Left colon (tissue), 2 donors: ENCODE measurements at places on chromosomes 1 and 21. TPM values are rescaled to one million over a fixed set of nuclear protein-coding genes. Genes with fewer than 3 reads are reported as not detected.

DNA sequence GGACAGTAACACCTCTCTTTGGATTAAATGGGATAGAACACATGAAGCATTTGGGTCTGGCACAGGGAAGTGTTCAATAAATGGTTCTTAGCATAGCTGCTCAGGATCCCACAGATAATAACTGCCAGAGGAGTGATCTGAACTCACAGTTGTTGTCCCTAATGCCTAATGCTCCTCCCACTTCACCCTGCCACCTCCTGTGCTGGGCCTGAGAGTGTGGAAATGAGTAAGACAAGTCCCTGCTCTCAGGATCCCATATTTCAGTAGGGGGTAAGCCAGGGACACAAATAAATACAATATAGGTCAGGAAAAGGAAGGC lies 19.9 kb upstream of the FOXO6 start:
- DNase-seq: no peak

- no peak for DNase-seq
Observed at GRCh38 chr1:79380078-79380477, 373.5 kb upstream of the ADGRL4 start.

RAB42 gene
- 4.7 TPM for total RNA-seq

GSTM5 gene
- 0.73 TPM for total RNA-seq

DNA sequence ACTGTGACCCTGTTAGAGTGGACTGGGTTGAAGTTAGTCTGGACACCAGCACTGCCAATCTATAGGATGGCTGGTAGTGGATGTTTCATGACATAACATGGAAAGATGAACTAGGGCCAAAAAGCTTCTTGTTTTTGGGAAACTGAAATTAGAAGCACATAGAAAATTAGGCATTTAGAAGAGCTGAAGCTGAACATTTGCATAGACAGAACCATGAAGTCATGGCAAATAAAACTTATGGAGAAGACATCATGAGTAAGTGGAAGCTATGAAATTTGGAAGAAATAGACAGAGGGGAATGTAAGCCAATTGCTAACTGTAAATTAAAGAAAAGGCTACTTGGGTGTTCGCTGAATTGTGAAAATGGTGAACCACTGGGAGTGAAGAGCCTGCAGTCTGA lies 2.7 kb upstream of the S100A11 start:
- DNase-seq: no peak

DNA sequence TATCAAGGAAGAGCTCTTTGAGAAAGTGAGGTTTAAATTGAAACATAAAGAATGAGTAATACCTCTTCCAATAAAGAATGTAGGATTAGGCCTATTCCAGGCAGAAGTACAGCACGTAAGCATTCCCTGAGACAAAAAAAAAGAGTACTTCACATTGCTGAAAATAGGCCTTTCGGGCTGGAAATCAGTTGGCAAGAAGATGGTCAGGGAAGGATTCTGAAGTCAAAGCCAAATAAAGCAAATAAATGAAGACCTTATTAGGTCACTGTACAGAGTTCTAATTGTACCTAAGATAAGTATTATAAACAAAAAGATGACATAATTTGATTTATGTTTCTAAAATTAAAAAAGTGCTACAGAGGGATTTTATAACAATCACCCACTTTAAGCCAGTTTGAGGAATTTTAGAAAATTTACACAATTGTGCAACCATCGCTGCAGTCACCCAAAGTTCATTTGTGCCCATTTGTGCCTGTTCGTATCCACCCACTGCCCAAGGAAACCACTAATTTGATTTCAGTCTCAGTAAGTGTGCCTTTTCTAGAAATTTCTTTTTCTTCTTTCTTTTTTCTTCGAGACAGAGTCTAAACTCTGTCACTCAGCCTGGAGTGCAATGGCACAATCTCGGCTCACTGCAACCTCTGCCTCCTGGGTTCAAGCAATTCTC lies 58.6 kb downstream of the FMO4 start:
- DNase-seq: no peak

DNA sequence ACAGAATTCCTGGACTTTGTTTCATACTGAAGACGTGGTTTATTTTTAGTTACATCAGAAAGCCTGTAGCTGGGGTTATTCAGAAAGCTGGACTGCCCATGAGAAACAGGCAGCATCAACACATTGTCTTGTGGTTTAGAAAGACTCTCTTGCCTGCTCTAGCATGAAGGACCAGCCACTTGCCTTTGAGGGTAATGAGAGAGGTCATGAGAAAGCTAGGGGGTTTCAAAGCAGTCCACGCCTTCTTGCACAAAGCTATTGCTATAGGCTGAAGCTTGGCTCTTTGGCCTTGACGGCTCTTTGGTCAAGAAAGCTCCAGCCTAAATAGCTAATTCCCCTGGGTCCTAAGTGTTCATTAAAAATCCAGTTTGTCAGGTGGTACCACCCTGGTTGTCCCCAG lies 208.1 kb downstream of the PRDM2 start:
- DNase-seq: no peak

DNA sequence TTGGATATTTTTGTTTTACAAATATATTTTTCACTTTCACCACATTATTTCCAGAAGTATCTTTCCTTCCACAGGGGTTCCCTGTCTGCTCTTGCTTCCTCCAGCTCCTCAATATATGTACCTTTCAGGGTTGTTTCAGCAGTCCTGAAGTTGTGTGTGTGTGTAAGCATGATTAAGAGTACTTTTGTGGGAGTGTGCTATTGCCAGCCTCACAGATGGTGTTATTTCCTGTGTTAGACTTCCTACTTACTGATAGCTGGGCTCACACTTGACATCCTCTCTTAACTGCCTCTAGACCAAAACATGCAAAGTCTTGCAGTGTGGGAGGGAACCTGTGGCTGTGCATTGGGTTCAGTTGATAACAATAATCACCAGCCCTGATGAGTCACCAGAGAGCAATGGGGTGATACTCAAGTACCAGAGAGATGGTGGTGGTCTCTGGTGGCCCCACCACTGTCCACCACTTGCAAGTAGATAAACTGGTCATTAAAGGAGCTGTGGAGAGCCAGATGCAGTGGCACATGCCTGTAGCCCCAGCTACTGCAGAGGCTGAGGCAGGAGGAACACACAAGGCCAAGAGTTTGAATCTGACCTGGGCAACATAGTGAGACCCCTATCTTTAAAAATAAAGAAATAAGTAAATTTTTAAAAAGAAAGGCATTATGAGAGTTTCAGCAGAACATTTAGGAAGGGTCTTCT lies 126.7 kb downstream of the NR5A2 start:
- peak; percentile 9 for DNase-seq

DNA sequence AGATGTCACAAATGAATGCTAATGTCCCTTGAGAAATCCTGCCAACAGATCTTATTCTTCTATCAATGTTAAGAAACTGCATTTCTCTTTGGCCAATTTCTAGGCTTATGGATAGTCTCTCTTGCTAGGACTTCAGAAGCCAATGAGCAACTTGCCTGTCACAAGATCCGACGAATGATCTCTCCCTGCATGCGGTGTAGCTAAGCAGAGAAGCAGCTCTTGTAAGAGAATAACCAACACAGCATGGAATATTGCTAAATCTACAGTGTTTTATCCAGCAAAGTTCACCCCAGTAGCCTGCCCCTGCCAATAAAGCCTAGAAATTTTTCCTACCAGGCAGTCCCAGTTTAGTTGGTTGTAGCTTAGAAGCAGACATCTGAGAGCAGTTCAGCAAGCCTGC lies 2.1 kb upstream of the SLC44A5 start:
- no peak for DNase-seq

DCST2 gene
- 3.6 TPM for total RNA-seq

DNA sequence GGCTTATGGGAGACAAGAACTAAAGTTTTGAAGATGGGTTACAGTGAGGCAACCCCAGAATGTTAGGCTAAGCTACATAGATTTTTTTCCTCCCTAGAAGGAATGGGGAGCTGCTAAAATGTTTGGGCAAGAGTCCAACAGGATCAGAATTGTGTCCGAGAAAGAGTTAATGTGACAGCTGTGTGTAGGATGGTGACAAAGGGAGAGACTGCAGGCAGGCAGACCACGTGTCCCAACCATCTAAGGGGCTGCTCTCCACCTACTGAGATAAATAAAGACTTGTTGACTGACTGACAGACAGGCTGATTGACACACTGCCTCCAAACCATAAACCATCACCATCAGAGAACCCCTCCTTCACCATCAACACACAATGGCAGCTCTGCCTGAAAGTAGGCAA lies 133.7 kb upstream of the CTTNBP2NL start:
- no peak for DNase-seq

DNA sequence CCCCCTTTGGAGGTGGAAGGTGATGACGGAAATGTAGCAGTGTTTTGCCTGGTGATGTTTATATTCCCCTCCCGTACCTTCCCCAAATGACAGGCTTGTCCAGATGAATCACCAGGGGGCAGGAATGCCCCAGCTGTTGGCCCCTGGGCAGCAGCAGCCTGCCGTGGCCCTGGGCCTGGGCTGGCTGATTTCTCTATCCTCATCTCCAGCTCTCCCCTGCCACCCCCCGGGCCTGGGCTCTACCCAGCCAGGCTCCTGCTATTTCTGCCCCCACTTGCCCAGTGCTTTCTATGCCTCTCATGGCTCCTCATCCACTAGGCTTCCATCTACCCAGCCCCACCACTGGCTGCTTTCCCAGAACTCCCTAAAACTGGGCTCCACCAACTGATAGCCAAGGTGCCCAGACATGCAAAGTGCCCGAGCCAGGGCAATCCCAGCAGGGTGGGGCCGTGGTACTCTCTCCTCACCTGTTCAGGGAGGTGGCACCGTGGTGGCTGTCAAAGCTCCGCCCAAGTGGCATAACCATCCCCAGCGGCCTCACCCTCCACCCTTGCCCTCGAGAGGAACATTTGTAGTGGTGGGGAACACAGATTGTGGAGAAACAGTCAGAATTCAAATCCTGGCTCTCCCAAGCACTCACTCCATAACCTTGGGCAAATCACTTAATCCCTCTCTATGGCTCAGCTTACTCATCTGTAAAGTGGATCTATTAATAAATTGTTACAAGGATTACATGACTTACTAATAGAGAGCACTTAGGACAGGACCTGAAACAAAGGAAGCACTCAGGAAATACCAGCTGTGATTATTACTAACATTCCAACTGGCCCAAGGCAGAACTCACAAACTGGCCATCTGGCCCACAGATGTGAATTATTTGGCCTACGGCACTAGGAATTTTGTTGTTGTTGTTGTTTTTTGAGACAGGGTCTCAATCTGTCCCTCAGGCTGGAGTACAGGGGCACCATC lies 12.8 kb upstream of the ECE1 start:
- DNase-seq: peak; percentile 82

CD101 gene
- 2.8 TPM for total RNA-seq
